ENCODE measurements at places on chromosomes 11 and 22.

GRCh38 chr11:110086892-110087309 lies 6.3 kb upstream of the ZC3H12C start:
- DNase-seq: no peak

GRCh38 chr11:36583667-36584066 lies 10.6 kb upstream of the IFTAP start:
- no peak for DNase-seq

DNA sequence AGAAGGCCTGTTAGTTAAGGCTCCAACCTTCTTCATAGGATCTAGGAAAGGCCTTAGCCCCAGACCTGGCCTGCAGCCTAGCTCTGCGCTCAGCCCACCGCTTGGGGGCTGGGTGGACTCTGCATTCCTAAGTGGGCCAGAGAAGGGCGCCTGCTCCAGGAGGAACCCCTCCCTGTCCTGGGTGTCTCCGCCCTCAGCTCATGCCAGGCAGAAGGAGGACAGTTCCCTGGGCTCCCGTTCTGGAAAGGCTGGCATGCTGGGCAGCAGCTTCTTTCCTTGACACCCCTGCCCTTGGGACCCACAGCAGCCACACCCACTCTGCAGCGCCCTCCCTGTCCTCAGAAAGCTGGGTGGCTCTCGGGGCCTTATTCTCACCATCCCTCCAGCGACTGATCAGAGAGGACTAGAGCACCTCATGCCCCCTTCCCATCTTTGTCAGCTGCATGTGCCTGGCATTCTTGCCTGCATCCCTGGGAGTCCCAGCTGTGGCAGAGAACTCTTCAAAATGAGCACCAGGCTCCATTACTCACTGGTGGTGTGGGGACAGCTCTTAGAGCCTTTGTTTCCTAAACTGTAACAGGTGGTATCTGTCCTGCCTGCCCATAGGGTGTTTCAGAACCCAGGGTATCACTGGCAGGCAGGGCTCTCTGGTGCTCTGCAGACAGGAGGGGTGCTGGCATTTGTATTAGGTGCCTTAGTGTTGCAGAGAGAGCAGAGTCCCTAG lies 20.3 kb upstream of the MYRF start:
- no peak for DNase-seq

DNA sequence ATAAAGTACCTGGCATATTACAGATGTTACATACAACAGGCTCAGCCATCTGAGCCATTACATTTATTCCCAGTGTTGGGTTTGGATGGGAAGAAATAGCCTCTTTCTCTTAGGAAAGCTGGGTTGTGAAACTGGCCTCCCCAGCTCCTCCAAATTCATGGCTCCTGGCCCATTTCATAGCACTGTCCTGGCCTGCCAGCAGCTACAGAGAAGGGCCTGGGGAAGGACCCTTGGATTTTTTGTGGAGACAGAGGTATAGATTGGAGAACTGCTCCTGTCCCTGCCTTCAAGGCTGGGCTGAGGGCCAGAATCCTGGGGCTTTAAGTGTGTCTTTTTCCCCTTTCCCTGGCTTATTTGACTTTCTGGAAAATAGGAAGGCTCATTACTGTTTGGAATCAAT lies 18.0 kb downstream of the PKNOX2 start:
- DNase-seq: no peak

DNA sequence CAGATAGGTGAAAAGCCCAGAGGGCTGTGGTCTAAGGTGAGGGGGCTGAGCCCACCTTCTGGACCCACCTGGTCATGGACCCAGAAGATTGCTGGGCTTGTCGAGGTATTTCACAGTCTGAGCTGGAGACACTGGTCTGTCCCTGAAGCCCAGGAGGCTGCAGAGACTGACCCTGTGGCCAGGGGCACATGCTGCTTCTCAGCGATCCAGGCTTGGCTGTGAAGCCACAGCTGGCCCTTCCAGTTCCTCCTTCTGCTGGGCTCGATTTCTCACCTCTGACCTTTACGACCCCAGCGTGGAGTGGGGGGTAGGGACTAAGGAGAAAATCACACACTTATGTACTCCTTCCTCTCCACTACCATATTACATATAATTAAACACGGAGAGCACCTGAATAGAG lies 88.5 kb downstream of the NECTIN1 start:
- DNase-seq: no peak

DNA sequence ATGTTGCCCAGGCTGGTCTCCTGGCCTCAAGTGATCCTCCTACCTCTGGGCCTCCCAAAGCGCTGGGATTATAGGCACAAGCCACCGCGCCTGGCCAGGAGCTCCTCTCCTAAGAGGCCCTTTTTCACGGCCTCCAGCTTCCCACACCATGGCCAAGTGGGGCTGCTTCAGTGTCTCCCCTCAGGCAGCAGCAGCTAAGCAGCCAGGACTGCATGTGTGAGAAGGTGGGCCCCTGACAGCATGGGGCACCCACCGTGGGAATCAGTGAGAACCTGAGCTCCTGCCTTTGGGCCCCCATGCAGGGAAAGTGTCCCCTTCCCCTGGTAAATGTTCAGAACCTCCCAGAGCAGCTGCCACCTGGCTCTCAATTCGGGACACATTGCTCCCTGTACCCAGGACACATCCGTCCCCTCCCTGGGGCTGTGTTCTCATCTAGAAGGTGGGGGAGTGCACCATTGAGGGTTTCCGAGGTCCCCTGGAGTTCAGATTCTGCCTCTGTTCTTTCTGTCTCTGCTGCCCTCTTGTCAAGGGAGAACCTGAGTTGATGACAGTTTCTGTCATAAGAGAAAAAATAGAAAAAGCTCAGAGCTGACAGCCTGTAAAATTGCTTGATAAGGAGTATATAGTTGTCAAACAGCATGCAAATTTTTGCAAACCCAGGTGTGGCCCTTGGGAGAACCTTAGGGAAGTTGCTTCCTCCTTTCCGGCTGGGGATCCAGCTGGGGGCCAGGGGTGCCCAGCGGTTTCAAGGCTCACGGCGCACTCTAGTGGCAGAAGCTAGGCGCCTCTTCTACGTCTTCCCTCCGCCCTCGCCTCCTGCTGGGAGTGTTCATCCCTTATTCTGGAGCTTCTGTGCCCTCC lies 29.7 kb downstream of the FAM83F start:
- peak; percentile 65 for DNase-seq

DNA sequence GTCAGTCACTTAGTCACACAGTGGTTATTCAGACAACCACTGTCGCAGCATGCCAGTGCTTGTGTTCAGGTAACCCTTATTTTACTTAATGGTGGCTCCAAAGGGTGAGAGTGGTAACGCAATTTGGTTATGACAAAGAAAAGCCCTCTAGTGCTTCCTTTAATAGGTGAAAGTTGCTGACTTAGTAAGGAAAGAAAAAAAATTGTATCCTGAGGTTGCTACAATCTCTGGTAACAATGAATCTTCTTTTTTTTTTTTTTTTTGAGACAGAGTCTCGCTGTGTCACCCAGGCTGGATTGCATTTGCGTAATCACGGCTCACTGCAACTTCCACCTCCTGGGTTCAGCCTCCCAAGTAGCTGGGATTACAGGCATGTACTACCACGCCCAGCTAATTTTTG lies 64.5 kb downstream of the C11orf91 start:
- no peak for DNase-seq

DNA sequence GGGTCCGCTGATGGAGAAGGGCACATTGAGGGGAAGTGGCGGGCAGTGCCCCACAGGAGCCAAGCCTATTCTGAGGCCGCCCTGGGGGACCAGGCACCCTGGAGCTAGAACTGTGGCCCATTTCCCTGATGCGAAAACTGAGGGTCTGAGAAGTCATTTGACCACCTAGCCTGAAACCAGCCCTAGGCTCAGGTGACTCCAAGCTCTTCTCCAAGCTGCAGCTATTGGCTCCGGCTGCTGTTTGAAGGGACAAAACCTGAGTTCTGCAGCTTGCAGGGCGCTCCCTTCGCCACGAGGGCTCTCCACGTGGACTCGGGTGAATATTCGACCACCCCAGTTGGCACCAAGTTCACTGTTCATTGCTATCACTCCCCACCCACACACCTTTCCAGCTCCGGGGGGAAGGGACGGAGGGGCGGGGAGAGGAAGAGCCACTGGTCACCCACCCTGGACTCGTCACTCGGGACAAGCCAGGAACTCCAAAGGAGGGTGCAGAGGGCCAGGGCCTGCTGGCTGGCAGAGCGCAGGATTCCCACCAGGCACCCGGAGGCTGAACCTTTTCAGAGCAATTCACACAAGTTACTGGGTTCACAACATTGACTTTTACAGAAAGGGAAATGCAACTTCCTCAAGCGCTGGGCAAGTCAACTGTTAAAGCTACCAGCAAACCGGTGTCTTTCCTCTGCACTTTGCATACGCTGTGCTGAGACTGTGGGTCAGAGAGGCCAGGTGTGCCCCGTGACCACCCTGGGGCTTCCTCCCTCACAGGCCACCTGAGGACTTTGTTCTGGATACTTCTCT lies 1.1 kb upstream of the RAC2 start:
- no peak for DNase-seq

GRCh38 chr11:111761036-111761435 lies 5.2 kb downstream of the PPP2R1B start:
- DNase-seq: no peak

- DNase-seq: no peak
Measured at GRCh38 chr11:32893093-32893342, 407 bp downstream of the QSER1 start.

- DNase-seq: no peak
Measured at GRCh38 chr11:21529187-21529586, 663.7 kb upstream of the ANO5 start.
